ENCODE measurements at places on chromosomes 5 and 9.
A peak's percentile ranks its signal among the peaks of the same experiment; 100 is the strongest.

- no peaks in the 10 kb centered on the region for H3K36me3 ChIP-seq
- H3K27ac ChIP-seq, result no peak overlapping the region
- no peak overlapping the region for H3K4me3 ChIP-seq
- no peaks in the 10 kb centered on the region for H3K4me1 ChIP-seq
- H3K27me3 ChIP-seq, result peaks cover 6% of the 10 kb centered on the region
- DNase-seq, result peak; percentile 48
These were observed 164.1 kb upstream of the ZNF618 start for GRCh38 chr9:113712053-113712452.

DNA sequence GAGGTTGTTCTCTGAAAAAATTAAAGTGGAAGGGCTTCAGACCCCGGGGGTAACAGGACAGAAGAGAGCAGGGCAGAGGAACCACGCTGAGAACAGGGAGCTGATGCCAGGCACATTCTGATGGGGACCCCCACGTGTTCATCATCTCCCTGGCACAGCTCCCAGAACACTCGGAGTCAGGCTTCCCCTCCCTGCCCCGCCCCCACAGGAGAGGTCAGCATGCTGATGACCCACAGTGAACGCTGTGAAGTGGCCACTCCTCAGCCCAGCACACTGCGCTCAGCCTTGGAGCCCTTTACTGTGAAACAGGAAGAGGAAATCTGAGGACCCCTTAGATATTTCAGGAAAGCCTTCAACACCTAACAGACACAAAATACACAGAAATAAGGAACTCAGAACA lies 16.4 kb downstream of the RETREG1 start:
- DNase-seq, result no peak
- no peaks in the 10 kb centered on the region for H3K36me3 ChIP-seq
- H3K4me1 ChIP-seq, result peaks cover 4% of the 10 kb centered on the region
- no peak overlapping the region for H3K27ac ChIP-seq
- H3K27me3 ChIP-seq, result no peaks in the 10 kb centered on the region

- peaks cover 73% of the 10 kb centered on the region for H3K4me1 ChIP-seq
- no peak overlapping the region for H3K27ac ChIP-seq
- H3K4me3 ChIP-seq, result no peak overlapping the region
- no peaks in the 10 kb centered on the region for H3K27me3 ChIP-seq
- no peak for DNase-seq
These were observed 16.7 kb downstream of the CXXC5 start for GRCh38 chr5:139664727-139665351.

DNA sequence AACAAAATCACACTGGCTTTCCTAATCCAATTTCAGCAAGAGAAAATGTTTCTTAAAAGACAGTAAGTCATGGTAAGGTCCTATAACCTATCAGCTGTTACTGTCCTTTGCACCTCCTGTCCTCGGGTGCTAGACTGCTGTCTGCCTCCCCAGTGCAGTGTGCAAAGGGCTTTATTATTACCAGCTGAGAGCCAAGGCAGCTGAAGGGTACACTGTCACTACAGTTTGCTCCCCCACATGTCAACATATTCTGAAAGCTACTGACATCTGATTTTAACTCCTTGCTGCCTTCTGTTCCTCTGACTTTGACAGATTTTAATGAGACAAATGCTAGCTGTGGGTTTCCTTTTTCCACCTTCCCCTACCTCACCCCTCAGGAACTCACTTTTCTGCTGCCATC lies 389.4 kb upstream of the SLC24A2 start:
- no peak overlapping the region for H3K27ac ChIP-seq
- H3K36me3 ChIP-seq, result no peaks in the 10 kb centered on the region
- H3K4me1 ChIP-seq, result no peaks in the 10 kb centered on the region
- no peak overlapping the region for H3K4me3 ChIP-seq

DNA sequence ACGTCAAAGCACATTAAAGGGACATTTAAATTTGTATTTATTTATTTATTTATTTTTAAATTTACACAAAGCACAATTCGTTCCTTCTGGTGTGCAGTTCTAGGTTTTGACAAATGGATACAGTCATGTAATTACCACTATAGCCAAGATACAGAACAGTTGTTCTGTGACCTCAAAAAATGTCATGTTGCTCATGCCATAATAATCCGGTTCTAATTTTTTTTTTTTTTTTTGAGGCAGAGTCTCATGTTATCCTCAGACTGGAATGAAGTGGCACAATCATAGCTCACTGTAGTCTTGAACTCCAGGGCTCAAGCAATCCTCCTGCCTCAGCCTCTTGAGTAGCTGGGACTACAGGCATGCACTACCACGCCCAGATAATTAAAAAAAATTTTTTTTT lies 7.8 kb downstream of the IGFBPL1 start:
- peaks cover 4% of the 10 kb centered on the region for H3K4me1 ChIP-seq
- no peaks in the 10 kb centered on the region for H3K36me3 ChIP-seq
- peaks cover 49% of the 10 kb centered on the region for H3K27me3 ChIP-seq
- H3K4me3 ChIP-seq, result no peak overlapping the region
- no peak overlapping the region for H3K27ac ChIP-seq
- DNase-seq, result no peak

GRCh38 chr9:81462801-81463200 lies 226.5 kb downstream of the TLE1 start:
- no peak overlapping the region for H3K4me3 ChIP-seq
- H3K4me1 ChIP-seq, result no peaks in the 10 kb centered on the region
- H3K36me3 ChIP-seq, result no peaks in the 10 kb centered on the region
- H3K27ac ChIP-seq, result no peak overlapping the region
- H3K27me3 ChIP-seq, result no peaks in the 10 kb centered on the region
- DNase-seq, result peak; percentile 19

DNA sequence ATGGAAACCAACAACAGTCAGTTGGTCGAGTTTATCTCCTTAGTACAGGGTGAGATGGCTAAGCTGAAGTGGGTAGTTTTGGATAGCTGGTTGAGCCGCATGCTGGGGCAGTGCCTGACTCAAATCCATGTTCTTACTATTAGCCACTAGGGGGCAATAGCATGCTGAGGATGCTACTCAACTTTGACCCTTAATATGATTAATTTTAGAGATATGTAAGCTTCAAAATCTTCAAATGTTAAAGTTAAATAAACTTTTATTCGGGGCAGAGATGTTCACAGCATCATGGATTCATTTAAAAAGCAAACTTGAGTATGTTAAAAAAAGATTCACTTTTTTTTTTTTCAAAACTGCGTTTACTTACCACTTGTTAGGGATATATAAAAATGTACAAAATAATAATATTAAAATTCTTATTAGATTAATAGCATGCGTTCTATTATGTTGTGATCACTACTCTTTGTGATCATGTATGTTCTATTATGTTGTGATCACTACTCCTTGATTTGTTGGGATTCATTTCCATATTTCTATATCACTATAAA lies 57.0 kb downstream of the C9orf153 start:
- DNase-seq, result peak; percentile 27
- H3K36me3 ChIP-seq, result no peaks in the 10 kb centered on the region
- H3K27ac ChIP-seq, result no peak overlapping the region
- no peak overlapping the region for H3K4me3 ChIP-seq

DNA sequence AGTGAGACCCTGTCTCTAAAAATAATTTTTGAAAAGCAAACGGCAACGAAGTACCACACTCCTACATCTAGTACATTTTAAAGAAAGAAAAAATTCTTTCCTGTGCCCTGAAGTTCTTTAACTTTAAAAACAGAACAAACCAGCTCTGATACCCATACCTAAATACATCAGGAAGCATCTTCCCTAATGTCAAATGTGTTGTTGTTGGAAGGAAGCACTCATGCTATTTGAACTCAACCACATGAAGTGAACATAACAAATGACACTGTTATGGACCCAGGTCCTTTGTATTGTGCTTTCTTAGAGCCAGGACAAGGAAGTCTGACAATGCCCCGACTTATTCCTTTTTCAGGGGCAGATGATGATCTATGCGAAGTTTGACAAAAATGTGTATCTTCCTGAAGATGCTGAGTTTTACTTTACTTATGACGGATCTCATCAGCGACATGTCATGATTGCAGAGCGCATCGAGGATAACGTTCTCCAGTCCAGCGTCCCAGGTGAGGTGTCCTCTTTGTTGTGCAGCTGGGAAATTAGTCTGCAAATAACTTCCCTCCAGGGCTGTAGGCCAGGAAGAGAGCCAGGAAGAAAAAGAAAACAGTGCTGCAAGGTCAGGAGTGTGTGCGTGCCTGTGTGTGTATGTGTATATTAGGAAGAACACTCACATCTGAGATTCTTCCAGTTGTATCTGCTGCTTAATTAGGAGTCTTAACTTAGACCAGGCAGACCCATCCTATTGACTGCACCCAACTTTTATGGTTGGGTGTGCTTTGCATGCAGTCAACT lies 123.7 kb downstream of the ARHGEF28 start:
- H3K4me3 ChIP-seq, result no peak overlapping the region
- DNase-seq, result no peak
- H3K36me3 ChIP-seq, result no peaks in the 10 kb centered on the region
- no peaks in the 10 kb centered on the region for H3K27me3 ChIP-seq
- H3K4me1 ChIP-seq, result peaks cover 10% of the 10 kb centered on the region
- H3K27ac ChIP-seq, result no peak overlapping the region

DNA sequence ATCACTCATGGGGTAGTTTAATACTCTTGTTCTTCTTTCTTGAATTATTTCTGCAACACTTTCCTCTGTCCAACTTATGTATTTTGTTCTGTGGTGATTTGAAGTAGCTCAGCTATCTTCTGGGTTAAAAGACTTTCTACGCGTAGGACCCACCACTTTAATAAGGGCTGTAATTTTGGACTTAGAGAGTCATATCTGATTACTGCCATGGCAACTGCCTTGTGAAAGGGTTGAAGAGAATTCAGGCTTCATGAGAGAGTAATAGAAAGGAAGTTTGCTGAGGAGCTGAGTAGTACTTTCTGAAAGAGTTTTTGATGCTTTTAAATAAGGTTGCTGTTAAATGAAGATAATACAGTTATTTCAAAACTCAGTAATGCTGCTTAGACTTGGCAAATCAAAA lies 89.5 kb downstream of the TLE4 start:
- no peak for DNase-seq
- no peaks in the 10 kb centered on the region for H3K27me3 ChIP-seq
- H3K27ac ChIP-seq, result no peak overlapping the region
- no peak overlapping the region for H3K4me3 ChIP-seq

GRCh38 chr5:96790961-96791504 lies 16.7 kb downstream of the ERAP1 start:
- H3K4me1 ChIP-seq, result peaks cover 9% of the 10 kb centered on the region
- peak overlapping the region; percentile 20 for H3K27ac ChIP-seq
- H3K36me3 ChIP-seq, result peaks cover 8% of the 10 kb centered on the region

Data from astrocyte (in vitro differentiated cells and primary cell).